ENCODE measurements at places on chromosomes 1 and 21.
A peak's percentile ranks its signal among the peaks of the same experiment; 100 is the strongest.

DNA sequence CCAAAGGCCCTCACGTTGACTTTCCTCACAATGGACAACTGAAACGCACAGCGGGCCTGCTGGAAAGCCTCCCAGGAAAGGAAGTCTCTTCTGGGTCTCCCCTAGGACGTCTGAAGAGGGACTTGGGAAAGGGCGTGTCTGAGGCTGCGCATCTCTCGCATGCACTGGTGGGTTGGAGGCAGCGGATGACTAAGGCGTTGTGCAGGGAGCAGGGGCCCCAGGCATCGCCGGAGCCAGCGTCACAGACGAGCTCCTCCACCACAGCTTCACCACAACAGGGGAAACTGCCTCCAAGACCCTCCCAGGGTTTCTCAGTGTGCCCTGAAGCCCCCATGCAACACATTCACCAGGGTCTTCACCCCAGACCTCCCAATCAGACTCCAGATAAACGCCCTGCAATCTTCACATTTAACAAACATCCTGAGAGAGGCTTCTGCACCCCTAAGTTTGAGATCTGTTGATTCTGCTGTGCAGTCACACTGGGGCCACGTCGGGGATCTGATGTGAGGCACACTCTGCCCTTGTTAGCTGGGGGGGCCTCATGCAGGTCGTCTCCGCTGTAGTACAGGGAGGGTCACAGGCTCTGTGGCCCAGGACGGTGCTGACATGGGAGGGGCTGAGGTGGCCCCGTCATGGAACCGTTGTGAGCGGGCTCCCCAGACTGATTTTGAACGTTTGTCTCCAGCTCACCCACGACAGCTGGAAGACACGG is 7.0 kb upstream of the TFF1 start:
- no peak overlapping the region for H3K4me3 ChIP-seq
- no peak for DNase-seq
- H3K27me3 ChIP-seq, result no peaks in the 10 kb centered on the region
- no peaks in the 10 kb centered on the region for H3K36me3 ChIP-seq

DNA sequence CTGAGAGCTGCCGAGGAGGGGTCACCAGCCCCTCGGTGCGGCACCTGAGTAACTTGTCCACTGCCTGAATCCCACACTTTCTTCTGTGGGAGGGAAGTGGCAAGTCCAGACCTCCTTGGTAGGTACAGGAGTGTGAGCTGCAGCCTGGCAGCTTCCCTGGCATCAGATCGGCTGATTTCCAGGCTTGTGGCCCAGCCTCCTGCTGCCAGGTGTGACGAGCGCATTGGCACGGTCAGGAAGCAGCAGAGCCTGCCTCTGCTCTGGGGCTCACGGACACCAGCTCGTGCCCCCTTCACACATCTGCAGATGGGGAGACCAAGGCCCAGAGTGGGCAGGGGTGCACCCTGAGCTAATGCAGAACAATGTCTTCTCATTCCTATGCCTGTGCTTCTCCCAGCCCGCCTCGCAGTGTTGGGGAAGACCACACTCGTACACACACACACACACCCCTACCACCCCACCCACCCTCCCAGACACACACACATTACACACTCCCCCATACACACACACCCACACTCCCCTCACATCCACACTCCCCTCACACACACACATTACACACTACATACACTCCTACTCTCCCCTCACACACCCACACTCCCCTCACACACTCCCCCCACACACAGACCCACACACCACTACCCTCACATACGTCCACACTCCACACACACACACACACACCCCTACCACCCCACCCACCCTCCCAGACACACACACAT is 33.1 kb upstream of the SELENON start:
- no peak overlapping the region for H3K4me3 ChIP-seq
- H3K27ac ChIP-seq, result peak overlapping the region; percentile 65
- H3K36me3 ChIP-seq, result no peaks in the 10 kb centered on the region

DNA sequence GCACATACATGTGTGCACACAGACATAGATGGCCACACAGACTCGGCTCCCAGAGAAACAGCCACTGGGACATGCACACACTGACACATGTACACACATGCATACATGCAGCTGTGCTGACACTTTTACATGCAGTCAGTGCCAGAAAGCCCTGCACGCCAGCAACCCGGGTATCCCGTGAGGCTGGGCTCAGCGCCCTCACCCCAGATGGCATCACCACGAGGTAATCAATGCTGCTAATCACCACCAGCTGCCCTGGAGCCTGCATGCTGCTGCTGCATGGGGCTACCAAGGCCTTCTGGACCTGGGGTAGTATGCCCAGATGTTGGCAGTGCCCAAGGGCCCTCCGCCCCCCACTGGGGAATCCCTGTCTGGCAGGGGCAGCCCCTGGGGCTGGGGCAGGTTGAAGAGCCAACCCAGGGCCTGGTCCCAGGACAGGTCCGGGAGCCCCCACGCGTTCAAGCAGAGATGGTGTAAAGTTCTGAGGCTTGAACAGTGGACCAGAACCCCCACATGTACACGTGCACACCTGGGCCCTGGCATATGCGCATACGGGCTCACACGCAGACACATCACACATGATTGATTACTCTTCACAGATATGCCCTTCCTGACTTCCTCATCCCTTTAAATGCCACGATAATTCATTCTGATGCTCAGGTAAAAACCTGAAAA is 2.7 kb upstream of the COL16A1 start:
- H3K27me3 ChIP-seq, result no peaks in the 10 kb centered on the region
- no peak for DNase-seq
- peaks cover 53% of the 10 kb centered on the region for H3K4me1 ChIP-seq
- H3K4me3 ChIP-seq, result no peak overlapping the region
- no peak overlapping the region for H3K27ac ChIP-seq

DNA sequence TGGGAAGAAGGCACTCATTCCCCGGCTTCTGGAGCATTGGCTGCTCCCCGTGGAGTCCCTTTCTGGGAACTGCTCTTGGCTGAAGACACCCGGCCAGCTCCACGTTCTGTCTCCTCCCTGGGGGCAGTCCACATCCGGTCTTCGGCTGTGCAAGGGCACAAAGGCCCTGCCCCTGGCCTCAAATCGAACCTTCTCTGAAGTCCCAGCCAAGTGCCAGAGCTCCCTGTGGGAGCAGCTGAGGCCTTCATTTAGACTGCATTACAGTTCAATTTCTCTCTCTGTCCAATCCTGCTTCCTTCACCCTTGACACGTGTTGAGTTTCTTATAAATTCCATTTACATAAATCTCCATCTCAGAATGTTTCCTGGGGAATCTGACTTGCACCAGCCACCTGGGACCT is 132.9 kb upstream of the POU3F1 start:
- no peak overlapping the region for H3K4me3 ChIP-seq
- H3K4me1 ChIP-seq, result no peaks in the 10 kb centered on the region

DNA sequence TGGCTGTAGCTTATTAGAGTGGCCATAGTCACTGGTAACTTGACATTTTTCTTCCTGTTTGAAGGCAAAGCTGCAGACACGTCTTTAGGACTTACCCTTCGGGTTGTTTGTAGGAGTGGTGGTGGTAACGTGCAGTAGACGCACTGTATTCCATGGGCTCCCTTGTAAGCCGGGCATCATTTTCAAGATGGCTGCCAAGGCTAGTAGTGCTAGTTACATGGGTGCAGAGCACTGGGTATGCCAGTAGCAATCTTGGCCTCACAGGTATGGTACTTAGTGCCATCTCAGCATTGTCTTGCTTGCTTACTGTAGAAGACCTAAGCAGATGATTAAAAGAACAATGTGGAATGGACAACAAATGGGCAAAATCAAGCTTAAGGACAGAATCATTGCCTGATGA is 1.9 kb downstream of the YBX1 start:
- no peak overlapping the region for H3K27ac ChIP-seq
- peaks cover 71% of the 10 kb centered on the region for H3K4me1 ChIP-seq
- no peaks in the 10 kb centered on the region for H3K27me3 ChIP-seq
- H3K4me3 ChIP-seq, result peak overlapping the region; percentile 98
